Lower leg skin (tissue), 4 donors: ENCODE measurements at places on chromosomes 13 and 19.

- DNase-seq = no peak
These were observed 28.8 kb upstream of the INTS6 start for GRCh38 chr13:51481656-51482055.

DNA sequence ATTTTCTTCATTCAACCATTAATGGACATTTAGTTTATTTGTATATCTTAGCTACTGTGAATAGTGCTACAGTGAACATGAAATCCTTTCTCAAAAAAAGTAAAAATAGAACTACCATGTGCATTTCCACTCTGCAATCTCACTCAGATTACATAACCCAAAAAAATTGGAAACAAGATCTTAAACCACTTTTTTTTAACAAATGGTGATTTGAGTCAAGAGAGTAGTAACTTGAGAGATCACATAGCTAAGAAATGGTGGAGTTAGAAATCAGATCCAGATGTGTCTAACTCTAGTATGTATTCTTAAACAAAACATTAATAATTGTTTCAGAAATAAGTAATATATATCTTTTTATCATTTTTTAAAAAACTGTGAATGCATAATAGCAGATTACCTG is 318.3 kb upstream of the SGCG start:
- no peak for DNase-seq

DNA sequence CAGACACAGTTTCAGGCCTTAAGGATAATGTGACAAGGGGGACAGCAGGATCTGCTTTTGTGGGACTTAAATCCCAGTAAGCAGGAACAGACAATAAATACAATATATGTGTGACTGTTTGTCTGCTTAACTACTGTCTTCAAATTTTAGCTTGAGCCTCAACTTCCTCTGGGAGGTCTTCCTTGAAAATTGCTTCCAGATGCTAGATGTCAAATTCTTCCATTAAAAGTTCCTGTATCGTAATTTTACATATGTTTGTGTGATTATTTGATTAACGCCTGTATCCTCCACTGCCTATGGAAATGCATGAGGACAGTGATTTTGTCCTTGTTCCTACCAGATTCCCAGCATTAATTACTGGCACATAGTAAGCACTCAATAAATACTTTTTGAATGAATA is 385.5 kb downstream of the NDFIP2 start:
- no peak for DNase-seq

DNA sequence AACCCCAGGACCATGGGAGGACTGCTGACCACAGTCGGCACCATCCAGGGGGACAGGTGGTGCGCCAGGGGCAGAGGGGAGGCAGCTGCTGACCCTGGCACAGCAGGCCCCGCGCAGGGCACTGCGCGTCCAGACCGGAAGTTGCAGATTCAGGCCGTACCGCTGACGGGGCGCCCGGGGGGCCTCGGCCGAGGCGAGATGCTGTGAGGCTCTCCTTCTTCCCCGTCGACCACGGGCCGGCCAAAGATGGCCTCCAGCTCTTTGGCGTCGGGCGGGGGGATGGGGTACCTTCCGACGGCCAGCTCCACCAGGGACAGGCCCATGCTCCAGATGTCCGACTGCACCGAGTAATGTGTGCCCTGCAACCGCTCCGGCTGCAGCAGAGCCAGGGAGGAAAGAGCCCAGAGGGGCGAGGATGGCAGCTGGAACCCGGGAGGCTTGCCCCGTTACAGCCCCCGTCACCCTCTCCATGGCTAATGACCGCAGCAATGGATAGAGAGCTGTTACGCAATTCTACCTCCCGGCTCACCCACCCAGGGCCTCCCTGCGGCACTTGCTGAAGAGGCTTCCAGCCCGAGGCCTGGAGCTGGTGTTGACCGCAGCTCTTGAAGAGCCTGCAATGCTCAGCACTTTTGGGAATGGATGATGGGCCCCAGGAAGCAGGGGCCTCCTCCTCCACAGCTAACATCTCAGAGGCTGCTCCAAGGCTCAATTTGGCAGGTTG is 24.7 kb downstream of the MAP2K2 start:
- no peak for DNase-seq

DNA sequence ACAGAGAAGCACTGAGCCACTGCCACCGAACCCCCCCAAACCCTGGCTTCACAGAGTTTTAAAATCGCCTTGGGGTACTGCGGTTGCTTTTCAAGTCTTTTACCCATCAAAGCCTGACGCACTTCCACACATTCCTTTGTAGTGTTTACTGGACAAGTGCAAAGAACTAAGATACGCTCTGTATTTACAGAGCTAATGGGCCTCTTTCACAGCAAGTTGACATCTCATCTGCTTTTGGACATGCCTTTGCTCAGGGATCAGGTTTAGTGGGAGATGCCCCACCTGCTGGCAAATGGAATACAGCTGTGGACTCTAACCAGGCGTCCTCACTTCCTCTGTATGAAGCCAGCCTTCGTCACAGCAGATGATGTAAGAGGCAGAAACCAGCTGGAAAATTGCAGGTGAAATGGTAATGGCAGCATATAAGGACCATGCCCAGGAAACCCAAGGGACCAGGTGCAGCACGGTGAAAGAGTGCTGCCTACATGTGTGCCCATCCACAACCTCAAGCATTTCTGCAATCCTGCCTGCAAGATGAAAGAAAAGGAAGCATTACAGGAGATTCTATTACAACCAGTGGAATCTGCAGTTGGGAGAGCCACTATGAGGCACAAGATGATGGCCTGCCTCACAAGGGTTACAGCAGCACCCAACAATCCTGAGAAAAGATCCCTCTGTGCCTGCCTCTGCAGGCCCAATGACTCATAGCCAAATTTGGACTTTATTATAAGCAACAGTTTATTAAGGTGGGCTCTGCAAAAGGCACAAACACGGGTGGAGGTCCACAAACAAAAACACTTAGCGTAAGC is 34.7 kb downstream of the BRD4 start:
- no peak for DNase-seq

- no peak for DNase-seq
These were observed 11.2 kb downstream of the ZNF347 start for GRCh38 chr19:53147645-53148044.

- peak; percentile 65 for DNase-seq
These were observed 18.9 kb upstream of the TFDP1 start for GRCh38 chr13:113565526-113566226.

DNA sequence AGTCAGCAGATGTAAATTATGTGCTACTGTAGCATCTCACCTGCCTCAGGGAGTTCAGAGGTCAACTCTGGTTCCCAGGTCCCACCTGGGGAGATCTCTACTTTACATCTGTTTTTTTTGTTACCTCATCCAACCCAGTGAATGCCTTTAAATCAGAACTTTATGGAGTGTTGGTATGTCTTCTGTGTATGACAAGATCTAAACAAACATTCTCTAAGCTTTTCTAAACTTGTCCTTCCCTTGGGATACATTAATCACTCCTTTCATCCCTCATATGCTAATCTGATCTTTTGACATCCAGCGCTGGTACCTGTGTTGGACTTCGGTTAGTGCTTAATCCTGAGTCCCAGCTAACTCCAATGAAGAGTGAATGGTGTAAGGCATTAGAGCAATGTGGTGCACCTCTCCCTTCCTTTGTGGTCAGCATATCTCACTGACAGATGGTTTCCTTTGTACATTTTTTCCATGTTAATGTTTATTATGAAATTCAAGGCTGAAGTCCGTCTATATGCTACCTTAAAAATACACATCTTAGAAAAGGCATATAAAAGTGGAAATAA is 213.4 kb downstream of the ABCC4 start:
- no peak for DNase-seq

DNA sequence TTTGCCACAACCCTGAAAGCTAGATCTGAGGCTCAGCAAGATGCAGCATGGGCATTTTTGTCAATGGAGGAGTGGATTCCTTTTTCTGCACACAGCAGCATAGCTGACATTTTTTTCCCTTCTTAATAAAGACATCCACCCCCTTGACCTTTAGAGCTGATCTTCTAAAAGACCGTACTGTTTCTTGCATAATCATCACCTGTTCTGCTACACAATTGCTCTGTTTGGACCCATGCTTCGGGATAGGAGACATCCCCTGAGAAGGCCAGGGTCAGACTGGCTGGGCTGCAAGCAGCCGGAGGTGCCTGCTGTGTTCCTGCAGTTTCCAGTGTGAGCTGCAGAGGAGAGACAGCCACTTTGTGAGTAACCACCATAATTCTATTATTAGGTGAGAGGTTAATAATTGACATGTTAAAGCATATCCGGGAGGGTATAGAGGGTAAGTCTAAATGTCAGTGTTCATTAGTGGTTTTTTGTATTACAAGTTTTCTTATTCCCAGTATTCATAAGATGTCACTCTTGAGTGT is 108.5 kb upstream of the C1QTNF9B start:
- no peak for DNase-seq

- DNase-seq = no peak
These were observed 34.7 kb upstream of the RANBP3 start for GRCh38 chr19:6012426-6013170.

DNA sequence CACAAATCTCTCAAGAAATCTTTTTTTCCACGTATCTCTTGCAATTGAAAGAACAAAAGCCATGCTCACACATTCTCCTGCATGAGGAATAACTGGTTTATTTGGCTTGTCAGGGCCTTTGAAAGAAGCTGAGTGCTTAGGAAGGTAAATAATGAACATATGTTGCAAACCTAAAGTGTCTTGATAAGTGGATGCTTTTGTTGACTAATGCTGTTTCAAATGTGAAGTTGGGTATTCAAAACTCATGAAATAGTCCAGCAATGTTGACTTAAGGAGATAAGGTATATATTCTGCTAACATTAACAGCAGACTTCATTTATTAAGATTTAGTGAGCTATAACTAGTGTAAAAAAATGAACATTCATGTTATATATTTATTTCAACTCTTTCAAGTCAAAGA is 1792.7 kb upstream of the MIR17HG start:
- no peak for DNase-seq

DNA sequence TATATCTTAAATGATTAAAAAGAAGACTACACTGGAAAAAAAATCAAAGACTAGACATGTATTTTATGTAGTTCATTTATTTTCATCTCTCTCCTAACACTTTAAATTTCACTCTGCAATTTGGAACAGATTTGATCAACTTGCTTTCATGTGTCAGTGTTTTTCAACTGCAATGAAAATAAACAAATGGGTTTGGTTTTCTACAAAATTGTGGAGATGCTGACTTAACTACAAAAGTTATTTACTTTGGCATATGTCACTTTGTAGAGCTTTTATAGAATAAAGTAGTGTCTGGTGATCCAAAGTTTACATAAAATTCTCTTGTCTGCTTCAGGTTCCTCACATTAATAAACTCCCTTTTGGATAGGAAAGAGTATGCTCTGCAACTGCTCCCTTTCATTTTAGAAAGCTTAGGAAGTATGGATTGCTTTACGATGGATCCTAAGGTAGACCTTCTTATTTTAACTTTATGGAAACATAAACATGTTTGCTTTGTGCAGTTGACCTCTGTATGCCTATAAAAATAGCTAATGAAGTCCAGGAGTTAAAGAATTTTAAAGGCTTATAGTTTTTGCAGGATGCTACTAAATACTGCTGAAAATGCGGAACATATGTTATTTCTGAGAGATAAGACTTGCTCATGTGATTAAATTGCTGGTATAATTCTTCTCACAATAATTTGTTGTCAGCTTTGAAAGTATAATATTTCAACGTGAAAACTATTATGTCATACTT is 815.9 kb downstream of the PCDH9 start:
- no peak for DNase-seq

DNA sequence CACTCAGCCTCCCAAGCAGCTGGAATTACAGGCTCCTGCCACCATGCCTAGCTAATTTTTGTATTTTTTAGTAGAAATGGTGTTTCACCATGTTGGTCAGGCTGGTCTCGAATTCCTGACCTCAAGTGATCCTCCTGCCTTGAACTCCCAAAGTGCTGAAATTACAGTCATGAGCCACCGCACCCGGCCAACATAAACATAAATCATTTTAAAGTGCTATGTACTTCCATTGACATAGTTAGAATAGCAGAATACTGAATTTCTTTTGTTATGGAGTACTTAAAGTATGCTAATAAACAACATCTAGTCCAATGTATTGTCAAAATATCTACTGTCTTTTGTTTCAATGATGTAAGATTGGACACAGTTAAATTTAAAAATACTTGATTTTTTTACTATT is 539.0 kb downstream of the PCDH9 start:
- no peak for DNase-seq

GRCh38 chr19:5588906-5589676 is 21.3 kb upstream of the TINCR start:
- DNase-seq = no peak

GRCh38 chr19:29530540-29531457 is 5.0 kb downstream of the VSTM2B start:
- no peak for DNase-seq

DNA sequence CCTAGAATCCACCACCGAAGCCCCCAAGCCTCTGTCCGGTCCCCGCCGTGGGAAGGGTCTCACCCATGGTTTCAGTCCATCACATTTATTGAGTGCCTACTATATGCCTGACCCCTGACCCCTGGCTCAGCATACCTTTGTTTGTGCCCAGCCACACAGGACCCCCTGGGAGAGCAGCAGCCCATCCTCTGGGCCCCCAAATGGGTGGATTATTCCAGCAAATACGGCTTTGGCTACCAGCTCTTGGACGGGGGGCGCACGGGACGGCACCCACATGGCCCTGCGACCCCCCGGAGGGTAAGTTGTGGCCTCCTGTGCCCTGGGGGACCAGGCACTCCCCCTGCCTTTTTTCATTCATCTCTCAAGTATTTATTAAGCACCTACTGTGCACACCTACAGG is 7.7 kb downstream of the PLK5 start:
- DNase-seq = no peak

DNA sequence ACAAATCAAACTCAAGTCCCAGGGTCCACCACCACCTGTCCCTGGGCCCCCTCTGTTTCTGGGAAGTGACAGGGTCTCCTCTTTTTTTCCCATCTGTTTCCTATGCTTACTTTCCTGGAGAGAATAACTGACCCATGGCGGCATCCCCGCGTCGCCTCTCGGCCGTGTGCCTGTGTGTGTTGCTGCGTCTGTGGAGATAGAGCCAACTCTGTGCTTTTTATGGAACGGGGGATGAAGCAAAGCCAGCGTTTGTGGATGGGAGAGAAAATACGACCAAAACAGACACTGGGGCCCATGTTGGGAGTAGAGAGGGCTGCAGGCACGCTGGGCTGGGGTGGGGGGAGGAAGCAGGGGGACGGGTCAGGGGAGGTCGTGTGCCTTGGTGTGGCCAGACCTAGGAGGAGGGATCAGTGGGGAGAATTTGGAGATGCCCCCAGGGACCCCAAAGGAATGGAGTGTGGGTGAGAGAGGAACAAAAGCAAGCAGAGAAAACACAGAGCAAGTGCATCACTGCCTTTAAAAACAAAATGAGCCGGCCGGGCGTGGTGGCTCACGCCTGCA is 16.6 kb downstream of the PLK5 start:
- DNase-seq = no peak

DNA sequence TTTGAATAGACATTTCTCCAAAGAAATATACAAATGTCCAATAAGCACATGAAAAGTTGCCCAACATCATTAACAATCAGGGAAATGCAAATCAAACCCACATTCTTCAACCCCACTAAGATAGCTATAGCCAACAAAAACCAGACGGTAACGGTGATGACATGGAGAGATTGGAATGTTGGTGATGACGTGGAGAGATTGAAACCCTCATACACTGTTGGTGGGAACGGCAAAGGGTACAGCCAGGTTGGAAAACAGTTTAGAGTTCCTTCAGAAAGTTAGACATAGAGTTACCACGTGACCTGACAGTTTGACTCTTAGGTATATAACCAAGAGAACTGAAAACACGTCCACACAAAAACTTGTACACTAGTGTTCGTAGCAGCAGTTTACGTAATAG is 48.1 kb downstream of the TNFRSF19 start:
- DNase-seq = no peak
